ENCODE measurements at places on chromosomes 6 and 20.

DNA sequence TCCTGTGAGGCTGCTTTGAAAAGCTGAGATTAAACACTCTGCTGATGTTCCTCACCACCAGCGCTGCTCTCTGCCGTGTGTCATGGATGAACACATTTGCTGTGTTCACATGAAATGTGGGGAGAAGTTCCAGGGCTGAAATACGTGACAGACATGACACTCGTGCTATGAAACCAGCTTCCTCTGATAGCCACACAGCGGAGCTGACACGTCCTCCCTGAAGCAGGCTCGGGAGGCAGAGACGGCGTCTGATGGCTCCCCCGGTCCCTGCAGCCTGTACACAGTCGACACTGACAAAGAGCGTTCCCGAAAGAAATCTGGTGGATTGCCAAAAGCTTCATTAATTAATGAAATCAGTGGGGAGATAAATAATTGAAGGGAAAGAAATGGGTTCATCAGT lies 17.5 kb downstream of the AGPAT4 start:
- DNase-seq, result no peak

DNA sequence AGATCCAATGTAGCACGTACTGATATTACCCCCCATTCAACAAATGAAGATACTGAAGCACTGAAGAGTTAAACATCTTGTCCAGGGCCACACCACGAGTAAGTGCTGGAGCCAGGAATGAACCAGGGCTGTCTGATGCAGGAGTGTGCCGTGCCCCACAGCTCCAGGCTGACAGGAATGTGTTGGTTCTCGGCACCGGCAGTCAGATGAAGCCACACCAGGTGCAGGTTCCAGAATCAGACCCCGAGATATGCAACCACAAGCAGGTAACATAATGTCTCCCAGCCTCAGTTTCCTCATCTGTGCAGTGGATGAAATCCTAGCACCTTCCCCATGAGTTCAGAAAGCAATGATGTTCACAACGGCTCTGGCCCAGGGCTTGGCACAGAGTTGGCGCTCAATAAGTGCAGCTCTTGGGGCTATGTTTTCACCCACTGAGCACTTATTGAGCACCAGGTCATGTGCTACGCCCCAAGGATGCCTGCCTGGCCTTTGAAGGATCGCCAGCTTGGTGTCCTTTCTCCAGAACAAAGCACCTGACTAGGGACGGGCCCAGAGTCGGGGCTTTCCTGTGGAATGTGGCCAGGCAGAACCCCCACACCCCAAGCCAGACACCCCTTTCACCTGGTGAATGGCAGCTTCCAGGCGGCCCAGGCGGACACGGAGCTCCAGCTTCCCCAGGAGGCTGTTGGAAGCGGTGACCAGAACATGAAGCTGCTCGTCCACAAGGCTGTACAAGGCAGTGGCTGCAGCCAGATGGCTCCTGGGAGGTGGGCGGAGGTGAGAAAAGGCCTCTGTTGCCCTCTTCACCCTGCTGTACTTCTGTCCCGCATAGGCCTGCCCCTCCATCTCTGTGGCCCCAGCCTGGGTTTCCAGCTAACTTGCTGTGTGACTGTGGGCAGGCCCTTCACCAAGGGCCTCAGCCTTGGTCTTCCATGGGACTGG lies 41.3 kb downstream of the KIAA1755 start:
- DNase-seq, result no peak

DNA sequence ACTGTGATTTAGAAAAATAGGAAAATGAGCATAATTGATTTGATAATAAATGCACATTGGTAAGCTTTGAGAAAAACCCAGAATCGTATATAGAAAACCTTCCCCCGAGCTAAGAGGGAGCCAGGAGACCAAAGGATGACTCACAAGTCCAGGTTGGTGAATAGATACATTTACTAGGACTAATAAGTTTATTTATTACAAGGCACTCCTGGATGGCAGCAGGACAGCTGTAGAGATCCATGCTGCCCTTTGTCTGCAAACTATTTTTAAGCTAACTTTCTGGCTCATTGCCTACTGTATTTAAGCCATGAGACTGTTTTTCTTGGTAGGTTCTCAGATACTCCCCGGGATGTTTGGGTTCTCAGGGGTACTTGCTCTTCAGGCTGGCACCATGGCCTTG lies 13.4 kb downstream of the CASP8AP2 start:
- DNase-seq, result no peak

DNA sequence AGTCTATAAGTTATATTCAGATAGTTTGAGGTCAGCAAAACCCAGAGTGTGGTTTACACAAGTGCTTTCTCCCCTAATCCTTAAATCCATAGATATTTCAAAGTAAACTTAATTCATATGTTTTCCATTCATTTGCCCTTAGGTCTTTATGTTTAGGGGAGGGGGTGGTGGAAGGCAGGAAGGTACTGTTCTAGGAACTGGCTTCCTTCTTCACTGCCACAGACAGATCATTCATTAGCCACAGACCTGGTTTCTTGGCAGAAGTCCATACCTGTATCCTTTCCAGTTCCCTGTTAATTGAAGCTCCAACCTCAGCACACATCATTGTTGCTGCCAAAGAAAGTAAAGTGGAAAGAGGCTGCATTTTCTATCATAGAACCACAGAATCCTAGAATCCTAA lies 123.0 kb downstream of the AIG1 start:
- DNase-seq, result no peak

GRCh38 chr6:47919875-47920274 lies 138.0 kb downstream of the OPN5 start:
- no peak for DNase-seq

- DNase-seq, result no peak
These were observed 28.3 kb downstream of the GZF1 start for GRCh38 chr20:23390091-23390774.

GRCh38 chr6:34656378-34657036 lies 40.1 kb downstream of the ILRUN start:
- no peak for DNase-seq

DNA sequence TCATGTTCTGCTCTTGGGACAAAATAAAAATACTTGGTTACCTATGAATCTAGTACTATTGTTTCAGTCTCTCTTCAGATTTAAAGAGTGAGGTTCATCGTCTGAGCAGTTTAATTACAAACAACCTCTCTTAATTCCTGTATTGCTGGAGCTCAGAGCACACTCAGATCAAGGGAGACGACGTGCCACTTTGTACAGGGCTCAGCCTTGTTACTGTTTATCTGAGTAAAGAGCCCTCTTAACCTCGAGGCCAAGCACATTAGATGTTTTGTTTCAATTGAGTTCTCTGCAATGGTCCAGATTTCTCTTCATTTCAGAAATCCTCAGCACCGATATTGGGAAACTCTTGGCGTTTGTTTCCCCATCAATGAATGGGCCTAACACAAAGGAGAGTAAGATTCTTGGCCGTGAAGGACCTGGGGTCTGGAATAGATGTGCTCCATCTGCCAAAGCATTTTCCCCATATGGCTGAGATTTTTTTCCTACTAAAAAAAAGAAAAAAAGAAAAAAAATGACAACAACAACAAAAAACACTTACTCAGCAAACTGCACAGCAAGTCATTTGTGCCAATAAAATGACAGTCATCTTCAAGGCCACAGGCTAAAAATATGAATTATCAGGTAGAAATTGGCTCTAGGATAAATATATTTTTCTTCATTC lies 82.6 kb upstream of the CCN6 start:
- no peak for DNase-seq

GRCh38 chr6:12392490-12392889 lies 102.3 kb downstream of the EDN1 start:
- no peak for DNase-seq

GRCh38 chr6:43396408-43397149 lies 27.1 kb upstream of the ZNF318 start:
- DNase-seq, result no peak

DNA sequence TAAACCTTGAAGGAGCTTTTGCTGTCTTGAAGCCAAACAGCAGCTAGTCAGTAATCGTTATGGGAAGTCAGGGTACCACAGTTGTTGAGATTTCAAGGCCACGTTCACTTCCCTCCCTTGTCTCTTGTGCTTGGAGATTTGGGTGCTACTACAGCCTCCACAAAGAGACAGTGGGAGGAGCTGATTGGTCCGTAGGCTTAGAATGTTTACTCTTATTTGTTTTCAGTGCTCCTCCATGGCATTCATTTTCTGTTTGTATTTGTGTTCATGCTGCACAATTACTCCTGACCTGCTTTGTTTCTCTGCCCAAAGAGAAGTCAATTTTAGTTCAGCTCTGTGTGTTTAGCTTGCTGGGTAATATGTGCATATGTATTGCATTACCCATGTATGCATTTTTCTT lies 147.7 kb downstream of the PRL start:
- DNase-seq, result no peak

DNA sequence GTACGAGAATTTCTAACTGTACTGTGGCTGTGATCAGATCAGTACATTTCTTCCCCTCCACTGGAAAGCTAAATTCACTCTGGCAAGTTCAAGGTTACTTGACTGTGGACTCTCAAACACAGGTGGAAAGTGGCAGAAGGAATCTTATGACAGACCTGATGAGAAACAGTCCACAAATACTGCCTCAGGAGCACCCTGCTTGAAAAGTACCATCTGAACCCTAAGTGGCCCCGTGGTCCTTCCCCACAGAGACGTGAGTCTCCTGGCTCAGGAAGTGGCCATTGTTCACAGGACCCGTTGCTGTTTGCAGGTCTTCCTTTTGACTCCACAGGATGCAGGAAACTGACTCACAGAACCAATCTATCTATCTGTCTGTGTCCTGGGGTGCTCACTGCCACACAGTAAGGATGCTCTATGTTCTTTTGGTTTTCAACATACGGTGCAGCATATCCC lies 47.5 kb upstream of the NHSL1 start:
- no peak for DNase-seq

DNA sequence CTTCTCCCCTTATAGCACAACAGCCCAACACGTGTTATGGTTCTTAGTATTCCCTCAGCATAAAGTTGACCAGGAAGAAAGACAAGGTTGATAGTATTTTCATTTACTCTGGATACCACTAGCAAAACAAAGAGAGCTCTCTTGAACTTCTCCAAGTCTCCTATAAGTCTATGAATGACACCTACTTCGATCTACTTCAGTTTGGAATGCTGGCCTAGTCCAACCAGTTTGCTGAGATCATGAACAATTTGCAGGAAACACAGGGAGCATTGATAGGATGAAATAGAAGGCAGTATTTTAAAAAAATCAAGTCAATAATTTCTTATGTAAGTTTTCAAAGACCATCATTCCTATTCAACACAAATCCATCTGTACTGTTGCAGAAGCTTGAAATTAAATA lies 93.6 kb downstream of the GJA10 start:
- no peak for DNase-seq

- DNase-seq, result no peak
These were observed 19.1 kb upstream of the HLA-DQB1 start for GRCh38 chr6:32685603-32686002.

DNA sequence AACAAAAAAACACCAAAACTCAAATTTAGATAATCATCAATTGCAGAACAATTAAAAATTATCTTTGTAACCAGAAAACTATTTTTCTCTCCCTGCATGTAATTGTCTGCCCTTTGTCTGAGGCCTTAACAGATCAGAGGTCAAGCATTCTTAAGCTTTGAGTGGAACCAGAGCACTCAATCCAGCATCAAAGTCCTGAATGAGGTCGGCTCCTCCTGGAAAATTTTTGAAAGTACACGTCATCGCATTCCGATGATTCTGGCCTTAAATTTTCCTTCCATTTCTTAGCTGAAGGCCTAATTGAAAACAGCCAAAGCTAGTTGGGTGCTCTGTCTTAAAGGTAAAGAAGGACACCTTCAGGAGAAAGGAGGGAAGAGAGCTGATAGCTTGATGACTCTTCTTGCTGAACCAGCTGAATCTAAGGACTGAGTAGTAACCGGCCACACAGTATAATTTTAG lies 510.2 kb upstream of the SULF2 start:
- DNase-seq, result peak; percentile 20

DNA sequence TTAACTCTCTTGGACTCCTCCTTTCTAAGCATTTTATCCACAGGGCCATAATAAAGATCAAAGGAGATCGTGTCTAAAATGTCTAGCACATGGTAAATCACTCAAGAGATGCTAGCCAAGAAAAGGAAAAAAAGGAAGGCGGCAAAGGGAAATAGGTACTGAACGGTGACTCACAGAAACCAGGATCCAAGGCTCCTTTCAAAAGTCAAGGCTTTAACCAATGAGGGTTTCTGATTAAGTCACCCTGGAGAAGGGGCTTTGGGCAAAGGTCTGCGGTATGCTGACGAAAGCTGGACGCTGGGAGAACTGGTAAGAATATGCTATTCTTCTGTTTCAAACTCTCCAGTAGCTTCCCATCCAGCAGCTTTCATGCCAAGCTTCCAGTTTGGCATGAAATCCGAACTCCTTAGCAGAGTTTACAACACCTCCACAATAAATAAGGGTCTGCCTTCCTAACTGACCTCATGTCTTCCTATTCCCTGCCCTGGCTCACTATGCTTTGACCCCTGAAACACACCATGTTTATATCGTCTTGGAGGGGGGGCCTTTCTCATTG lies 1.0 kb downstream of the TOMM34 start:
- DNase-seq, result no peak

GRCh38 chr6:21447987-21448386 lies 145.6 kb upstream of the SOX4 start:
- no peak for DNase-seq

GRCh38 chr20:52294106-52294628 lies 102.6 kb upstream of the ZFP64 start:
- DNase-seq, result no peak

DNA sequence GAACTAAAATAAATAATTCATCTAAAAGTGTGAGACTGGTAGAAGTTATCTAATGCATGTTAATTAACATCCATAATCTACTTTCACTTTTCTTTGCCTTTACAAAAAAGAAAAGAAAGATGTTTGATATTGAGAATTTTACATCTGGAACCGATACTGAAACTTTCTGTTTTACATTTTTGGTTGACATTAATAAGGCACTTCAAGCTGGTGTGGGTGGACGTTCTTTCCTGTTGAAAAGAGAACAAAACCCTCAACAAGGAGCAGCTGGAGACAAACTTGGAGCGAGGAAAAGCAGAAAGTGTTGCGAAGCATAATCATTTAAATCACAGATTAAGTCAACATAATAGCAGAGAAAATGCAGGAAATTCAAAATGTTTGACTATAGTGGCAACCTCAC lies 575.2 kb upstream of the ADGRB3 start:
- no peak for DNase-seq

GRCh38 chr20:16810216-16810615 lies 62.1 kb downstream of the OTOR start:
- DNase-seq, result no peak

DNA sequence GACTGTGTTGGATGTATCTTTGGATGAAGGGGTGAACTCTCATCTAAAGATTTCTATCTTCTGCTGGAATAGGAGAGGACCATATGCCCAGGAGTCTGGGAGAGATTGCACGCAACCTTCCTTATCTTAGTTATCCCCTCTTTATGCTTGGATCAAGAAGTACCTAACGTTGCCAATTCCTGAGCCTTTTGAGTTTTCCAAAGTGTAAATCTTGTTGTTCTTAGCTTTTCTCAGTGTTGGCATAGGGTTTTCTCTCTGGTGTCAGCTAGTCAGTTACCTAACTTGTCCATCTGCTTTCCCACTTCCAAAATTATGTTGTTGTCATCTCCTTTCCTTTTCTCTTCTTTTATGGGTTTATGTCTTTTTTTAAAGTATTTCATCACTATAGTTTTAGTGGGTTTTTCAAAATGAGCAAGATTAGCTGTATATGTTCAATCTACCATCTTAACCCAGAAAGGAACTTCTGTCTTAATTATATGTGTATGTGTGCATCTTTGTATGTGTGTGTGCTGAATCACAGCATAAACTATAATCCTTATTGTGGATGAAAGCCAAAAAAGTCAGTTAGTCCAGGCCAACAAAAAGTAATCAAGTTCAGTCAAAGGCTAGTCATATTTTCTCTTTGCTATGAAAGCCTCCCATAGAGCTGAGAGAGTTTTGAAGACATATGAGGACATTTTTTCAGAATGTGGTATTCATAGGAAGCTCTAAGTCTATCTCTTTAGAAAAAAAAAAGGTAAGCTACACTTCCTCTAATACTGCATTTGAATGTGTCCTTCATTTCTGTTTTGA lies 72.1 kb downstream of the KHDC1L start:
- DNase-seq, result no peak
